ENCODE measurements at places on chromosomes 4 and X.

GRCh38 chr4:187827631-187828030, 167.9 kb upstream of the ZFP42 start:
- no peaks in the 10 kb centered on the region for H3K4me1 ChIP-seq
- H3K27me3 ChIP-seq: no peaks in the 10 kb centered on the region
- no peak overlapping the region for H3K27ac ChIP-seq
- H3K4me3 ChIP-seq: no peak overlapping the region

- no peak overlapping the region for H3K4me3 ChIP-seq
- H3K36me3 ChIP-seq: peaks cover 1% of the 10 kb centered on the region
- H3K27ac ChIP-seq: no peak overlapping the region
- H3K27me3 ChIP-seq: no peaks in the 10 kb centered on the region
These were observed 594.3 kb upstream of the DIPK2B start for GRCh38 chrX:45794995-45795337.

GRCh38 chrX:129655547-129656249, 942 bp upstream of the APLN start:
- peaks cover 11% of the 10 kb centered on the region for H3K27me3 ChIP-seq
- peaks cover 7% of the 10 kb centered on the region for H3K4me1 ChIP-seq
- H3K4me3 ChIP-seq: peak overlapping the region; percentile 54
- H3K27ac ChIP-seq: no peak overlapping the region

DNA sequence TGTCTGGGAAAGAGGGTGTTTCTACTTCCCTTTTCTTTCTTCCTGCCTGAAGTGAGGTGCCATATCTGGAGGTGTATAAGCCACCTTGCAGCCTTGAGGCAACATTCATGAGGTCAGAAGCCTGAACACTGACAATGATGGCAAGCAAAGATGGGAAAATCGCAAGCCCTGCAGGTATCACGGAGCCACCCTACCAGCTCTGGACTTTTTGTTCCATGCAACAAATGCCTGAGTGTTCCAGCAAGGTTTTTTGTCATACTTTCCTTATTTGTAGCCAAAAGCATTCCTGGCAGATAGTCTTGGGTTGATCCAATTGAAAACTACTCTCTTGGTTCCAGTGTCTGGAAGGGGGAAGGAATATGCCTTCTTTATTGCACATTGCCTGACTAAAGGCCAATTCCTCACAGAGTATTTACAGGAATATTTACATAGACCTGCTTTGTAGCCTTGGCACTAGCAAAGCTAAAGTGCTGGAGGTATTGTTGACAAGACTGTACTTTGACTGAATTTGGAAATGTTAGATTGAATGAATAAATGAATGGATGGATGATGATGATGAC, 14.4 kb upstream of the SOD3 start:
- no peaks in the 10 kb centered on the region for H3K27me3 ChIP-seq
- peaks cover 39% of the 10 kb centered on the region for H3K4me1 ChIP-seq
- H3K27ac ChIP-seq: no peak overlapping the region
- H3K36me3 ChIP-seq: no peaks in the 10 kb centered on the region
- no peak overlapping the region for H3K4me3 ChIP-seq
- no peak for DNase-seq

DNA sequence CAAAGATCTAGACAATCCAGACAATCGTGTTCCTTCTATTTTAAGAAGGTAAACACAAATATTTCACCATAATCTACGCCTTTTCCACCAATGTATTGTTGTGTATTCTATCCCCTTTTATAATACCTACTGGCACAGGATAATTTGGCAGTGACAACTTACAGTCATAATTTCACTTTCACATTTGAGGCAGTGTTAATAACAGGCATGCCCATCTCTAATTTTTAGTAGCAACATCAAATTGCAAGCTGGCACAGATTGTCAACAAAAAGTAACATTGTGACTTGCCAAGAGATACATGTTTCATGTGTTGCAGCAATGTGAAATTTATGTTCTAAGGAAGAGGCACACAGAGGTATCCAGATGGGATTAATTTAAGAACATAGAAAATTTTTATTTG, 912.5 kb upstream of the PABPC4L start:
- no peak overlapping the region for H3K4me3 ChIP-seq
- peaks cover 1% of the 10 kb centered on the region for H3K27me3 ChIP-seq
- no peak for DNase-seq
- H3K4me1 ChIP-seq: peaks cover 2% of the 10 kb centered on the region
- H3K27ac ChIP-seq: no peak overlapping the region
- peaks cover 3% of the 10 kb centered on the region for H3K36me3 ChIP-seq

DNA sequence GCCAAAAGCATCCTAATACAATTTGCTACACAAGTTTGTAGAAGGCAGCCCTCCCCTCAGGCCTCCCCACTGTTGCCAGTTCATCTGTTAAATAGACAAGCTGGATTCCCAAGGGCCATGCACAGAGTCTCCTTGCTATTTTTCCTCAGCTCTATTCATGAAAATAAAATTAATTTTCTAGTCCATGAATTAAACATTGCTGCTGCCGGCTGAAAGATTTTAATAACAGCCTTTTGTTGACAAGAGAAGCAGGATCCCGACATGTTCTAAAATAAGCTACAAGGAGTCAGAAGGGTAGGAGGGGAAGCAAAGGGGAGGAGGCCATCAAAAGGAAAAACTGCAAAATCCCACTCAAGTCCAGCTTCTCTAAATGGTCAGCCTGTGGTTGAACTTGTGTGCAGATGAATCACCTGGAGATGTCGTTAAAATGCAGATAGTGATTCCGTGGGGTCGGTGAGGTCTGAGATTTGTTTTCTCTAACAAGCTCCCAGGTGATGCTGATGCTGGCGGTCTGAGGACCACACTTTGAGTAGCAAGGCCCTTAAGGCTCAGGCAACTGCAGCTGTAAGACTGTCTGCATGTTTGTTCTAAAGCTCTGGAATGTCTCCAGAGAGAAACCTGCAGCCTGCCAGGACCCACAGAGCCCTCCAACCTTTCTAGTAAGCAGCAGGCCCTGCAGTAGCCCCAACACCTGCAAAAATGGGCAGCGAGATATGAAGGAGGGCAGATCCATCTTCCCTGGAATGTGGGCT, 9.4 kb downstream of the SCD5 start:
- peaks cover 2% of the 10 kb centered on the region for H3K36me3 ChIP-seq
- H3K4me3 ChIP-seq: no peak overlapping the region
- DNase-seq: no peak
- peaks cover 46% of the 10 kb centered on the region for H3K4me1 ChIP-seq
- no peak overlapping the region for H3K27ac ChIP-seq

GRCh38 chrX:22192419-22193060, 80.2 kb upstream of the CBLL2 start:
- DNase-seq: no peak
- H3K27ac ChIP-seq: peak overlapping the region; percentile 65
- peaks cover 2% of the 10 kb centered on the region for H3K36me3 ChIP-seq
- H3K4me1 ChIP-seq: peaks cover 10% of the 10 kb centered on the region
- peak overlapping the region; percentile 44 for H3K4me3 ChIP-seq

DNA sequence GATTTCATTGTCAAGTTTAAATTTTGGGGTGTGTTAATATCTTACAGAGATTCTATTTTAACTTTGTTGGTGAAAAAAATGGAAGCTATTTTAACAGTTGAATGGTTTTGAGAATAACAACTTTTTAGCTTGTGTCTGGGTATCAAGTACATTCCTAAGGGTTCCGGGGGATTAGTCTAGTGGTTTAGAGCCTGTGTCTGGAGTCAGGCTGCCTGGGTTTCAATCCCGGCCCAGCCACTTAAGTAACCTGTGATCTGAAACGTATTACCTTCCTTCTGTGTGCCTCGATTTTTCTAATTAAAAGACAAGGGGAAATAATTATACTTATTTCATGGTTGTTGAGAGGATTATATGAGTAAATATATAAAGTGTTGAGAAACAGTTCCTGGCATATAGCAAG, 288.6 kb upstream of the NR3C2 start:
- H3K36me3 ChIP-seq: no peaks in the 10 kb centered on the region
- H3K27me3 ChIP-seq: no peaks in the 10 kb centered on the region
- no peak for DNase-seq
- no peaks in the 10 kb centered on the region for H3K4me1 ChIP-seq
- H3K27ac ChIP-seq: no peak overlapping the region

DNA sequence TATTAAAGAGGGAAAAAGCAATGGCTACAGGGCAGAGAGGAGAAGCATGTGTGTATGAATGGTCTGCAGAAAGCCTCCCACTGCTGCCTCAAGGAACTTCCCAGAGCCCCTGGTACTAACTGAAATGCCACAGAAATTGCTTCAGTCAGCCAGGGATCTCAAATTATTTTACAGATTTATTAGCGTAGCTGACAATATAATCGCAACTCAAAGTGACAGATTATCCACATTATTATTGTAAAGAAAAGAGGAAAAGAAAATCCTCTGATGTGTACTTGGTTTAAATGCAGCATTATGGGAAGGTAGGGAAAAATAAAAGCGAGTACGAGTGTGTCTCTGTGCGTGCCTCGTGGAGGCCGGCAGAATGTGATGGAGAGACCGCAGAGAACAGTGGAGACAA, 202.7 kb downstream of the DCLK2 start:
- H3K4me1 ChIP-seq: peaks cover 52% of the 10 kb centered on the region
- H3K4me3 ChIP-seq: no peak overlapping the region
- DNase-seq: no peak
- H3K27ac ChIP-seq: peak overlapping the region; percentile 85
- no peaks in the 10 kb centered on the region for H3K27me3 ChIP-seq
- peaks cover 10% of the 10 kb centered on the region for H3K36me3 ChIP-seq

DNA sequence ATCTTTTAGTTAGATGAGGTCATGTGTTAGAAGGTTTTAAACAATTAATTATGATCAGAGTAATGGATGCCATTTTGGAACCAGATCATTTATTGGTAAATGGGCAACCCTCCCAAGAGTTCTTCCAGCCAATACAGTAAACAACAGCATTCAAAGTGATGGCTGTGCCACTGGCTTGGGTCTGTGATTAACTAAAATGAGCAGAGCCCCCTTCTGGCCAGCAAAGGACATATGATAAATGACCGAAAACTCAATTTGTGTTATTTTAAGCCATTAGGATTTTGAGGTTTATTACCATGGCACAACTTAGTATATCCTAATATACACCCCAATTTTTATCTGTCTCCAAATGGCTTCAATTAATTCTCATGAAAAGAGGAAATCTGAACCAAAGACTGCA, 90.8 kb upstream of the NPFFR2 start:
- H3K27ac ChIP-seq: no peak overlapping the region
- H3K4me3 ChIP-seq: no peak overlapping the region
- H3K4me1 ChIP-seq: no peaks in the 10 kb centered on the region
- H3K27me3 ChIP-seq: peaks cover 5% of the 10 kb centered on the region
- H3K36me3 ChIP-seq: no peaks in the 10 kb centered on the region

DNA sequence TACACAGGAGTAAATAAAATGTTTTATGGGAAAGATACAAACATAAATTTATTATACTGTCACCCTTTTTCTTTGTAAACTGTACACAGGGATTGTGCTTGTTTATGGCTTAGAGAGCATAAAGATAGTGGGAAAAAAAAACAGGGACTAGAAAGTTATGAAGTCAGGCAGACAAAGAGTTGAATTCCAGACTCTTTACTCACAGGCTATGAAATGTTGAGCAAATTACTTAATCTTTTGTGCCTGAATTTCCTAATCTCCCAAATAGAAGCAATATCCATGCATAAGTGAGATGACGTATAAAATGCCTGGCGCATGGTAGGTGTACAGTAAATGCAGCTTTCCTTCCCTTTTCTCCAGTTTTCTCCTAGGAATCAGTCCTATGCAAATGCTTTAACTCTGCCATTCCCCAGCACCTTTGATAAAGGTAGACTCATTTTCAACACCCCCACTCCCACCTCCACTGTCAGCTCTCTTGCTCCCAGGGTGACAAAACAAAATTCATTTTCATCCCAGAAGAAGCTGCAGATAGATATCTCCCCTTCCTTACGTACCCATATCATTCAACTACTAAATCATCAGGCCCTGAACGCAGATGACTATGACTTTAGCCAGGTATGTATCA, 44.5 kb upstream of the BTC start:
- no peaks in the 10 kb centered on the region for H3K36me3 ChIP-seq
- H3K4me3 ChIP-seq: no peak overlapping the region
- H3K4me1 ChIP-seq: no peaks in the 10 kb centered on the region
- peaks cover 7% of the 10 kb centered on the region for H3K27me3 ChIP-seq

GRCh38 chr4:1031956-1032795, 20.8 kb downstream of the FGFRL1 start:
- no peaks in the 10 kb centered on the region for H3K36me3 ChIP-seq
- no peak overlapping the region for H3K4me3 ChIP-seq
- DNase-seq: no peak
- no peaks in the 10 kb centered on the region for H3K27me3 ChIP-seq
- peaks cover 9% of the 10 kb centered on the region for H3K4me1 ChIP-seq

GRCh38 chr4:86264241-86264640, 95.6 kb downstream of the MAPK10 start:
- H3K27me3 ChIP-seq: no peaks in the 10 kb centered on the region
- H3K27ac ChIP-seq: peak overlapping the region; percentile 38
- peaks cover 11% of the 10 kb centered on the region for H3K4me1 ChIP-seq
- H3K4me3 ChIP-seq: no peak overlapping the region
- no peaks in the 10 kb centered on the region for H3K36me3 ChIP-seq

DNA sequence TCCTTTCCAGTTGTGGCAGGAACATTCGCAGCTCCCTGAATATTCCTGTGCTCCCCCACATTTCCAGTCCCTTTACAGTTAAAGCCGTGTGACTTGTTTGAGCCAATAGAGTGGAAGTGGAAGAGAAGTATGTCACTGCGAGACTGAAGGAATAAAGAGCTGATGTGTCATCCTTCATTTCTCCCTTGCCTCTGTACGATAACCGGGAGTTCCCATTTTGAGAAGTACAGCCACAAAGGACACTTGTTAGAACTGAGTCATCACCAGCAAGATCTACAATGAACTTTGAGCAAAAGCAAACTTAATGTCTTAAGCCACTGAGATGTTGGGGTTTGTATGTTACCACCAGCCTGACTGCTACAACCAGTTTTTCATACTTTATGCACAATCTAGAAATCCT, 92.3 kb downstream of the SPRY1 start:
- H3K27ac ChIP-seq: no peak overlapping the region
- H3K36me3 ChIP-seq: no peaks in the 10 kb centered on the region
- H3K27me3 ChIP-seq: no peaks in the 10 kb centered on the region
- DNase-seq: no peak
- peaks cover 7% of the 10 kb centered on the region for H3K4me1 ChIP-seq

All from chondrocyte (in vitro differentiated cells).